Camera-type eye (tissue), 1 donor: ENCODE measurements at places on chromosomes 7 and 10. TPM values are rescaled to one million over a fixed set of nuclear protein-coding genes. Genes with fewer than 3 reads are reported as not detected.

Gene ZPBP
- 5.7 TPM for total RNA-seq

Gene MMRN2
- total RNA-seq = 33.5 TPM

Gene TAS2R39
- not detected for total RNA-seq

Gene GATA3
- total RNA-seq = 1.6 TPM

Gene CCL24
- total RNA-seq = not detected

Gene TAS2R4
- 5.6 TPM for total RNA-seq

Gene MYH16
- not detected for total RNA-seq

Gene AKR1C4
- total RNA-seq = not detected

Gene GPR37
- total RNA-seq = 66.9 TPM

Gene BAMBI
- total RNA-seq = 55.9 TPM

Gene ABCB1
- total RNA-seq = 8.0 TPM

Gene SLC35B4
- 30.7 TPM for total RNA-seq

Gene PROSER2
- total RNA-seq = 7.4 TPM

Gene LZTS2
- total RNA-seq = 62.8 TPM

Gene CHAT
- 1.8 TPM for total RNA-seq

Gene CALHM1
- not detected for total RNA-seq

Gene LRIT1
- total RNA-seq = 51.8 TPM

Gene FAM25A
- total RNA-seq = not detected

Gene NXPH1
- 1.6 TPM for total RNA-seq

Gene TUBB8
- not detected for total RNA-seq

Gene TRPV5
- total RNA-seq = 0.16 TPM

Gene TRIL
- 19.8 TPM for total RNA-seq

Gene SVIL
- total RNA-seq = 107 TPM

Gene AGK
- total RNA-seq = 42.1 TPM

Gene MSS51
- 3.6 TPM for total RNA-seq

Gene SLC13A4
- total RNA-seq = 0.60 TPM

Gene FXYD4
- total RNA-seq = not detected

Gene RASSF4
- 48.5 TPM for total RNA-seq

Gene NPSR1
- 0.99 TPM for total RNA-seq

Gene OR2A7
- 5.7 TPM for total RNA-seq

Gene PDZD7
- total RNA-seq = 2.1 TPM

Gene UPK3BL2
- total RNA-seq = 64.4 TPM

Gene PRLHR
- total RNA-seq = not detected

Gene C7orf57
- 0.22 TPM for total RNA-seq

Gene PTPRZ1
- 221 TPM for total RNA-seq

Gene CALN1
- 9.8 TPM for total RNA-seq
